H1 (cell line): ENCODE measurements at places on chromosomes 6 and 20. TPM values are rescaled to one million over a fixed set of nuclear protein-coding genes. Genes with fewer than 3 reads are reported as not detected.

DNA sequence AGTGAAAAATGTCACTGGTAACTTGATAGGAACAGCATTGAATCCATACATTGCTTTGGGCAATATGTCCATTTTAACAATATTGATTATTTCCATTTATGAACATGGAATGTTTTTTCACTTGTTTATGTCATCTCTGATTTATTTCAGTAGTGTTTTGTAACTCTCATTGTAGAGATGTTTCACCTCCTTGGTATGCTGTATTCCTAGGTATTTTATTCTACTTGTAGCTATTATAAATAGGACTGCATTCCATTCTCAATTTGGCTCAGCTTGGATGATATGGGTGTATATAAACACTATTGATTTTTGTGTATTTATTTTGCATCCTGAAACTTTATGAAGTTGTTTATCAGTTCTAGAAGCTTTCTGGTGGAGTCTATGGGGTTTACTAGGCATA is 730.3 kb downstream of the DOK5 start:
- no peak overlapping the region for H3K4me3 ChIP-seq
- H3K4me1 ChIP-seq, result no peaks in the 10 kb centered on the region
- H3K27ac ChIP-seq, result no peak overlapping the region
- DNase-seq, result no peak
- H3K27me3 ChIP-seq, result no peaks in the 10 kb centered on the region
- H3K36me3 ChIP-seq, result no peaks in the 10 kb centered on the region

Gene DEFB119
- not detected in 2 replicates for total RNA-seq

GRCh38 chr20:61723529-61724257 is 342.0 kb downstream of the TAF4 start:
- H3K4me3 ChIP-seq, result no peak overlapping the region
- no peak for DNase-seq
- peaks cover 13% of the 10 kb centered on the region for H3K4me1 ChIP-seq
- peaks cover 6% of the 10 kb centered on the region for H3K27me3 ChIP-seq
- no peak overlapping the region for H3K27ac ChIP-seq

DNA sequence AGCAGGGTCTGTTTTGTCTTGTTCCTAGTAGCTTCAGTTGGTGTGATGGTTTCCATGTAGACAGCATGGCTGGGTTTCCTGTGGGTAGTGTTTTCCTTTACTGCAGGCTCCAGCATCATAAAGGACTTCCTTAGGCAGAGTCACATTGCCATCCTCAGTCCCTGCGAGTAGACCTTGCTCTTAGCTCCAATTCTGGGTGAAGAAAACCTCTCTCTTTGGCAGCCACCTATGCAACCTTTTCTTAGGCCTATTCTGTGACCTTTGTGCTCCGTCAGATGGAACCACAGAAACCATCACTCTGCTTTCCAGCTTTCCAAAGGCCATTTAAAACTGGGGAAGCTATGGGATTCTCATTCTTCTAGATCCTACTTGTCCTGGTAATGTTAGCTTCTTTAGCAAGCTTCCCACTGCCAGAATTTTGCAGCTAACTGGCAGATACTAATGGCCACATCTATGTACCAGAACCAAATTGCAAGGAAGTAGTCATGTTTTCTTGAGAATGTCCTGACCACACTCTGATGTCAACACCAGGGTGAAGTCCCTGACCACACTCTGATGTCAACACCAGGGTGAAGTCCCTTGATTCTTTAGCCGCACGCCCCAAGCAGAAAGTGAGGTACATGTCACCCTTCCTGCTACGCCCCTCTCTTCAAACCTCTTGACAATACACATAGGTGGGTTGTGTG is 646.6 kb upstream of the HS3ST5 start:
- no peaks in the 10 kb centered on the region for H3K36me3 ChIP-seq
- no peaks in the 10 kb centered on the region for H3K27me3 ChIP-seq
- no peak overlapping the region for H3K27ac ChIP-seq
- H3K4me3 ChIP-seq, result no peak overlapping the region
- H3K4me1 ChIP-seq, result no peaks in the 10 kb centered on the region
- no peak for DNase-seq

DNA sequence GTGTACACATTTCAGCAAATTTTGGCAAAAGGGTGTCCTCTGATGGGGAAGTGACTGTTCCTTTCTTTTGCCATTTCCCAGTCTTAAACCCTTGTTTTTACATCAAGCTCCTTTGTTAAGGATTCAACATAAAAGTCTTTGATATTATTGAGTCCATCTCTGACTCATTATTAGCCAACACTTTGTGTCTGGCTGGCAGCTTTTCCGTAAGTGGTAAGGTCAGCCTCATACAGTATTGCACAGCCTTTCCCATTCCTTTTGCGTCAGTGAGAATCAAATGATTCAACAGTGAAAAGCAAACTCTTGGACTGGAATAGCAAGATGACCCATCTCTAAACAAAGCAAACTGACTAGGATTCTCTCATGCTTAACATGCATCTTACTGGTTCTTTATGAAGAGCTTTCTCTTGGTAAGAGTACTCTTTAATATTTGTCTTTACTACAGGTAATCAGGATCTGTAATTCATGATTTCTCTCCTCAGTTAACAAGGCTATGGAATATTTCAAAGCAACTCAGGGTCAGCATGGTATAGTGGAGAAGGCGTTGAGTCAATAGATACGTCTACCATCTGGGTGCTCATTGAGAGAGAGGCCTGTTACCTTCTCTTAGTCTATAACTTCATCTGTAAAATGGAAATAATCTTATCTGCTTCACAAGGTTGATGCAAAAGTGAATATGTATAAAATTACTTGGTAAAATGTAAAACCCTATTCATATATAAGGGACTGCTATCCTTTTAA is 183.6 kb downstream of the PRL start:
- no peaks in the 10 kb centered on the region for H3K27me3 ChIP-seq
- H3K4me3 ChIP-seq, result no peak overlapping the region
- peaks cover 2% of the 10 kb centered on the region; the same call in 1 of the 2 replicates for H3K36me3 ChIP-seq
- H3K4me1 ChIP-seq, result no peaks in the 10 kb centered on the region
- no peak for DNase-seq
- no peak overlapping the region for H3K27ac ChIP-seq

- no peak overlapping the region for H3K27ac ChIP-seq
- peaks cover 11% of the 10 kb centered on the region for H3K4me1 ChIP-seq
- DNase-seq, result no peak
- H3K4me3 ChIP-seq, result no peak overlapping the region
- no peaks in the 10 kb centered on the region for H3K36me3 ChIP-seq
These were observed 72.3 kb downstream of the CDYL start for GRCh38 chr6:4848382-4849068.

GRCh38 chr20:32570401-32571190 is 14.5 kb downstream of the NOL4L start:
- H3K4me3 ChIP-seq, result no peak overlapping the region
- DNase-seq, result no peak
- no peak overlapping the region for H3K27ac ChIP-seq

- H3K27me3 ChIP-seq, result no peaks in the 10 kb centered on the region
- H3K4me3 ChIP-seq, result no peak overlapping the region
- no peak overlapping the region for H3K27ac ChIP-seq
- DNase-seq, result no peak
- no peaks in the 10 kb centered on the region for H3K4me1 ChIP-seq
These were observed 124.1 kb downstream of the PHF3 start for GRCh38 chr6:63759605-63760105.

Gene KIAA1755
- not detected in 2 replicates for total RNA-seq

DNA sequence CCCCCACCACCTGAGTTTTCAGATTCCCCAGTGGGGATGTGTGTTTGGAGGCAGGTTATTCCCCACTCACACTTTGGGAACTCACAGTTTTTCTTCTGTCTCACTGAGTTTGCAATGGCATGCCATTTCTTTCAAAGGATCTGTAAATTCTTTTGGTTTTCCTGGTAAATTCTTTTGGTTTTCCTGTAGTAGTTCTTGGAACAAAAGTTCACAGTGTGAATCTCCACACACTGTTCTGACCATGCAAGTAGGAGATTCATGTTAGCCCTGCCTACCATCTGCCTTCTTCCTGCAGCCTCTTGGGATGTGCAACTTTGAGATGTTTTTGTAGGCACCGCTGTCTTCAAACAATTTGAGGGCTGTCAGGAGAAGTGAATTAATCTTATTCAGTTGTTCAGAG is 165.6 kb upstream of the OGFRL1 start:
- H3K4me3 ChIP-seq, result no peak overlapping the region
- no peak for DNase-seq
- H3K4me1 ChIP-seq, result peaks cover 3% of the 10 kb centered on the region; the same call in 1 of the 2 replicates
- H3K36me3 ChIP-seq, result no peaks in the 10 kb centered on the region

Gene SRSF6
- 165 and 171 TPM in 2 replicates for total RNA-seq

GRCh38 chr6:106783640-106784566 is 154.5 kb downstream of the QRSL1 start:
- no peaks in the 10 kb centered on the region for H3K27me3 ChIP-seq
- H3K4me3 ChIP-seq, result no peak overlapping the region
- no peak for DNase-seq
- no peaks in the 10 kb centered on the region; the same call in 1 of the 2 replicates for H3K4me1 ChIP-seq
- H3K27ac ChIP-seq, result no peak overlapping the region
- H3K36me3 ChIP-seq, result no peaks in the 10 kb centered on the region

DNA sequence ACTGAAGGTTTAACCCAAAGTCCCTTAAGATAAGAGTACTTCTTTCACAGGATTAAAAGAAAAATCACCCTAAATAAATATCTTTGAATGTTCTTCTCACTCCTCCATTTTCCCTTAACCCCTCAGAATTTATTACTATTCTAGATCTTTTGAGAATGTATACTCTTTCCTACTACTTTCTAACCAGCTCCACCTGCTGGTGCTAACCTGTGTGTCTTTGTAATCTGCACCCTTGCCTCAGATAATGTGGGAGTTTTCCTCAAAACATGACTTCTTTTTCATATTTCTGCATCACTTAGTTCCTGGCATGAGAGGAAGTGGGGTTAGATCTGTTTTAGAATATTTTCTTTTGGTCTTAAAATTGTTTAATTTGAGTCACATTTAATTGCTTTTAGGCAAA is 394.2 kb downstream of the BMP2 start:
- H3K27me3 ChIP-seq, result no peaks in the 10 kb centered on the region
- no peak overlapping the region for H3K4me3 ChIP-seq
- no peak overlapping the region for H3K27ac ChIP-seq
- DNase-seq, result no peak
- no peaks in the 10 kb centered on the region for H3K4me1 ChIP-seq

- no peak overlapping the region for H3K4me3 ChIP-seq
- no peaks in the 10 kb centered on the region for H3K36me3 ChIP-seq
- no peak for DNase-seq
- H3K4me1 ChIP-seq, result peaks cover 14% of the 10 kb centered on the region
- no peak overlapping the region for H3K27ac ChIP-seq
These were observed 33.4 kb downstream of the SNAI1 start for GRCh38 chr20:50015993-50016770.

DNA sequence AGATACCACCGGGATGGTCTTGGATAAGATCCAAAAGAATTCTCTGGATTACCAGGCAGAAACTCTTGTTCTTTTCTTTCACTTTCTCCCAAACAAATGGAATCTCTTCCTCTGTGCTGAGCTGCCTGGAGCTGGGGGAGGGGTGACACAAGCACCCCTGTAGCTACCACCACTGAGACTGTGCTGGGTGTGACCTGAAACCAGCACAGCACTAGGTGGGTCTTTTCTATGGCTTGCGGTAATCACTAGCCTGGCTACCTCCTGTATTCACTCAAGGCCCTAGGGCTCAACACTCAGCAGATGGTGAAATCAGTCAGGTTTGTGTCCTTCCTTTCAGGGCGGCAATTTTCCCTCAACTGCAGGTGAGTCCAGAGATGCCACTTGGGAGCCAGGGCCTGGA is 122.4 kb upstream of the CENPW start:
- H3K27me3 ChIP-seq, result no peaks in the 10 kb centered on the region
- no peaks in the 10 kb centered on the region for H3K36me3 ChIP-seq
- no peaks in the 10 kb centered on the region for H3K4me1 ChIP-seq

Gene NKX2-4
- 0.19 and 0.37 TPM in 2 replicates for total RNA-seq

Gene PLN
- total RNA-seq, result not detected in 2 replicates

Gene TCF15
- total RNA-seq, result 6.9 and 7.3 TPM in 2 replicates

GRCh38 chr6:34057790-34058189 is 88.1 kb downstream of the GRM4 start:
- H3K36me3 ChIP-seq, result no peaks in the 10 kb centered on the region
- H3K27me3 ChIP-seq, result peaks cover 2% of the 10 kb centered on the region; the same call in 1 of the 2 replicates
- H3K4me1 ChIP-seq, result peaks cover 17% of the 10 kb centered on the region
- no peak overlapping the region for H3K4me3 ChIP-seq

Gene TNF
- not detected in 2 replicates for total RNA-seq

GRCh38 chr6:2182251-2182650 is 63.2 kb downstream of the GMDS start:
- no peaks in the 10 kb centered on the region for H3K36me3 ChIP-seq
- no peaks in the 10 kb centered on the region for H3K27me3 ChIP-seq
- no peak overlapping the region for H3K27ac ChIP-seq
- DNase-seq, result no peak
- no peak overlapping the region for H3K4me3 ChIP-seq
- no peaks in the 10 kb centered on the region for H3K4me1 ChIP-seq

DNA sequence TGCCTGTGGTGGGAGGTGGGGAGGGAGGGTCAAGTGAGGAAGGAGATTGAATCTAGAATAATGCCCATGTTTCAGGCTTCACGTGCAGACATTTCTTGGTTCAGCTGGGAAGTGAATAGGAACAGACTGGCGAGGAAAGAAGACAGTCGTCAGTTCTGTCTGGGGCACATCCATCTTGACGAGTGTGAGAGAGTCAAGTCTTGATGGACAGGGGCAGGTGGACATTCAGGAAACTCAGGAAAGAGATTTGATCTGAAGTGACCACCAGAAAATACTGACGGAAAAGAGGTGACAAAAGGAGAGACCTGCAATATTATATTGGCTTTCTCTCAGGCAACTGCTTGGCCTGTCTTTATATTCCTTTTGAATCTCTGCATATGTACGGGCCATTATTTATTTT is 68.6 kb downstream of the ESR1 start:
- H3K4me1 ChIP-seq, result no peaks in the 10 kb centered on the region
- H3K27ac ChIP-seq, result no peak overlapping the region
- DNase-seq, result no peak
- no peaks in the 10 kb centered on the region for H3K36me3 ChIP-seq
- H3K27me3 ChIP-seq, result no peaks in the 10 kb centered on the region

Gene NCOA6
- 9.5 TPM in 2 replicates for total RNA-seq

Gene SLC22A16
- not detected in 2 replicates for total RNA-seq

Gene ZC2HC1B
- total RNA-seq, result not detected in 2 replicates

Gene BNIP5
- total RNA-seq, result not detected in 2 replicates
